K562 (cell line): ENCODE measurements at places on chromosomes 7 and 10.

DNA sequence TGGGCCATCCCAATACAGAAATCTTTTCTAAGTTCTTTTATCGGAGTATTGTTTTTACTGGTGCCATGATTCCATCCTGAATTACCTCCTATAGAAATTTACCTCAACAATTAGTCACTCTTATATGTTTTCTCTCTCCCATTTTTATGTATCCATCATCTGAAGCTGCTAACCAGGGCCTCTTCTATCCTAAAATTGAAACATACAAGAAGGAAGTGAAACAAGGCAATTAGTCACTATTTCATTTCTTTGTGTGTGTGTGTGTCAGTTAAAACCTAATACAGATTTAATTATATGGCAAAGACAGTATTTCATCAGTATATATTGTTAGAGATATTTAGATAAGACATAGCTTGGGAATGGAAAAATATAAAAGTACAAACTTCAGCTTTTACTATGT lies 148.4 kb upstream of the AHR start:
- DNase-seq, result no peak

DNA sequence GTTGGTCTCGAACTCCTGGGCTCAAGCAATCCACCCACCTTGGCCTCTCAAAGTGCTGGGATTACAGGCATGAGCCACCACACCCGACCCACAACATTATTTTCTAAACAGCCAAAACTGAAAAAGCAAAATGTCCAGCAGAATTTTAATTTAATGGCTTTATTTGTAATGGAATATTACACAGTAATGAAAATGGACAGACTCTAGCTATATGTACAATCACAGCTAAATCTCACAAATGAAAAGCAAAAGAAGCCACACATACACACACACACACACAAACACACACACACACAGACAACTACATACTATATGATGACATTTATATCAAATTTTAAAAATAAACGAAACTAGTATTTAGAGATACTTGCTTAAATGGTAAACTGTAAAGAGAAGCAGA lies 18.7 kb downstream of the ARHGAP19 start:
- DNase-seq, result no peak

GRCh38 chr7:129043012-129043411 lies 11.9 kb downstream of the TNPO3 start:
- DNase-seq, result no peak

GRCh38 chr10:18144928-18145327 lies 4.7 kb downstream of the CACNB2 start:
- no peak for DNase-seq

GRCh38 chr7:44155191-44156185 lies 14.4 kb upstream of the MYL7 start:
- DNase-seq, result no peak

GRCh38 chr7:81664304-81664703 lies 105.5 kb downstream of the HGF start:
- no peak for DNase-seq

DNA sequence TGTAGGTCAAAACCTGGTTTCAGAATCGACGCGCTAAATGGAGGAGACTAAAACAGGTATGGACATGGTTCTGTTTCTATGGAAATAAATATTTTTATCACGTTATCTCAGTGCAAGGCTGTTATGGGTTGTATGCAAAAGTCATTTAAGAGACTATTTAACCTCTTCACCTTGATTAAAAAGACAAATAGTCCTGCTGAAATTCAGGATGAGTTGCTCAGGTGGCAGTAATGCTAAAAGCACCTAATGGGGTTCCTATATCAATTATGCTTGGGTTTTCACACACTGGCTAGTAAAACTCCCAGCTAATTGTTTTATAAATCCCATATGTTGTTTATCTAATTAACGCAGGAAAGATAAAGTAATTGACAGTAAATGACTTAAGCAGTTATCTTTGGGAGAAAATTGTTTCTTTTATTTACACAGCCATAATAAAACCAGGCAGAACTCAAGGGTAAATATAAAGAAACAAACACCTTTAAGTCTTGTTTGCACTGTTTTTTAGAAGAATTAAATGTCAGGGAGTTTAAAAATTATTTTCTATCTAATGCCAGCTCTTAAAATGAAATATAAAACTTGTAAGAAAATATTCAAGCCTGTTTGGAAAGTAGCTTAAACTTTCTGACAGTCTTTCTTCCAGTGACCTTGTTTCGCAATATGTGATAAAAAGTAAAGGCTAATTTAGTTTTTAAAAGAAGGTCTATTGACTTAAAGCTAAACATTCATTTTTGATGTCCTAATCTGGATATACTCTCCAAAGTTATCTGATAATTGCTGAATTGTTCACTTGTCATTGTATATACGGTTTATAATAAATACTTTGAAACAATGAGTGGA lies 3.2 kb downstream of the HHEX start:
- DNase-seq, result no peak

DNA sequence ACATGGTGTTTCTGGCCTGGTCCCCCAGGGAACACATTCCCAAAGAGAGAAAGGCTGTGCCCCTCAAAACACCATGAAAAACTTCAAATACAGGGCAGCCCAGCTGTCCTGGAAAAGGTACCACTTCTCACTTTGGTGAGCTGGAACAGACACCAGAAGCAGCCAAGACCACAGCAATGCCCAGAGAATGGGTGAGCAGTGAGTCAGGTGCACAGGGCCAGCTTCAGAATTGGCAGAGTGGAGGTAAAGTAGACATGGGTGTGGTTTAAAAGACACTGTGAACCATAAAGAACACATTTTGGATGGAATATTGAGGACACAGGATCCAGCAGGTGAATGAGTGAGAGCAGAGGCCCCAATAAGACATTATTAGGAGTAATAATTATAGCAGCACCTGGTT lies 51.3 kb downstream of the FAM13C start:
- DNase-seq, result no peak

- DNase-seq, result no peak
Observed at GRCh38 chr10:83603708-83604107, 535.6 kb upstream of the GHITM start.
